ENCODE measurements at places on chromosomes 16 and 17. TPM values are rescaled to one million over a fixed set of nuclear protein-coding genes. Genes with fewer than 3 reads are reported as not detected.

ZNF207 gene
- total RNA-seq = 321 TPM

- H3K27ac ChIP-seq = no peak overlapping the region
- no peaks in the 10 kb centered on the region for H3K4me1 ChIP-seq
- no peak for DNase-seq
- H3K27me3 ChIP-seq = no peaks in the 10 kb centered on the region
- no peak overlapping the region for H3K4me3 ChIP-seq
Measured at GRCh38 chr16:54177052-54177861, 109.3 kb downstream of the IRX3 start.

TMC7 gene
- 3.3 TPM for total RNA-seq

GRCh38 chr17:29733166-29733565 is 110.5 kb upstream of the CORO6 start:
- H3K36me3 ChIP-seq = no peaks in the 10 kb centered on the region
- no peak for DNase-seq
- H3K27ac ChIP-seq = peak overlapping the region; percentile 84

CBFA2T3 gene
- total RNA-seq = 11.8 TPM

TBC1D3H gene
- total RNA-seq = not detected

DNA sequence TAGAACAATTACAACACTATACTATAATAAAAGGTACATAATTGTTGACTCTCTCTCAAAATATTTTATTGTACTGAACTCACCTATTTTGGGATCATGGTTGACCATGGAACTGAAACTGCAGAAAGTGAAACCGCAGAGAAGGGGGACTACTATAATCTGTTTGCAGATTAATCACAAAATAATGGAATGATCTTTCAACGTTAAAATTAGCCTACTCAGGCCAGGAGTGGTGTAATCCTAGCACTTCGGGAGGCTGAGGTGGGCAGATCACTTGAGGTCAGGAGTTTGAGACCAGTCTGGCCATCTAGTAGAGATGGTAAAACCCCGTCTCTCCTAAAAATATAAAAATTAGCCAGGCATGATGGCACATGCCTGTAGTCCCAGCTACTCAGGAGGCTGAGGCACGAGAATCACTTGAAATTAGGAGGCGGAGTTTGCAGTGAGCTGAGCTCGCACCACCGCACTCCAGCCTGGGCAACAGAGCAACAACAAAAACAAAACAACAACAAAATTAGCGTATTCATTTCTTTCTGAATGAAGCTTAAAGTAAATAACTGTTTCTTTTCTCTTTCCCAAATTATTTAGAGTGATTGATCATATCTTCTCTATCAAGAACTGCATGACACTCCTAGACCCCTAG is 45.6 kb downstream of the IKZF3 start:
- DNase-seq = no peak
- H3K4me1 ChIP-seq = no peaks in the 10 kb centered on the region
- no peaks in the 10 kb centered on the region for H3K27me3 ChIP-seq
- no peak overlapping the region for H3K4me3 ChIP-seq
- H3K27ac ChIP-seq = no peak overlapping the region

IL21R gene
- total RNA-seq = 6.3 TPM

MCRIP2 gene
- 9.1 TPM for total RNA-seq

DNA sequence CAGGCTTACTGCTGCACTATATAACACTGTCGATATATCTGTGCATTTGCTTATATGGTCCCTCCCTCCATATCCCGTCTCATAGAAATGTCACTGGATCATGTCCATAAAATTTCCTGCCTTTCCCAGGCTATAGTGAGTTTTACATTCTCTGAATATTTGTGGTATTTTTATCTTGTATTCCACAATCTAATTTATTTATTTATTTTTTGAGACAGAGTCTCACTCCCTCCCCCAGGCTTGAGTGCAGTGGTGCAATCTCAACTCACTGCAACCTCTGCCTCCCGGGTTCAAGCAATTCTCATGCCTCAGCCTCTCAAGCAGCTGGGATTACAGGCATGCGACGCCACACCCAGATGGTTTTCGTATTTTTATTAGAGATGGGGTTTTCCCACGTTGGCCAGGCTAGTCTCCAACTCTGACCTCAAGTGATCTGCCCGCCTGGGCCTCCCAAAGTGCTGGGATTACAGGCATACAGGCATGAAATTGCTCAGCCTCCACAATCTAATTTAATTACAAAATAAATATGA is 12.9 kb downstream of the TRIM37 start:
- peak; percentile 83 for DNase-seq
- peak overlapping the region; percentile 16 for H3K27ac ChIP-seq

DNA sequence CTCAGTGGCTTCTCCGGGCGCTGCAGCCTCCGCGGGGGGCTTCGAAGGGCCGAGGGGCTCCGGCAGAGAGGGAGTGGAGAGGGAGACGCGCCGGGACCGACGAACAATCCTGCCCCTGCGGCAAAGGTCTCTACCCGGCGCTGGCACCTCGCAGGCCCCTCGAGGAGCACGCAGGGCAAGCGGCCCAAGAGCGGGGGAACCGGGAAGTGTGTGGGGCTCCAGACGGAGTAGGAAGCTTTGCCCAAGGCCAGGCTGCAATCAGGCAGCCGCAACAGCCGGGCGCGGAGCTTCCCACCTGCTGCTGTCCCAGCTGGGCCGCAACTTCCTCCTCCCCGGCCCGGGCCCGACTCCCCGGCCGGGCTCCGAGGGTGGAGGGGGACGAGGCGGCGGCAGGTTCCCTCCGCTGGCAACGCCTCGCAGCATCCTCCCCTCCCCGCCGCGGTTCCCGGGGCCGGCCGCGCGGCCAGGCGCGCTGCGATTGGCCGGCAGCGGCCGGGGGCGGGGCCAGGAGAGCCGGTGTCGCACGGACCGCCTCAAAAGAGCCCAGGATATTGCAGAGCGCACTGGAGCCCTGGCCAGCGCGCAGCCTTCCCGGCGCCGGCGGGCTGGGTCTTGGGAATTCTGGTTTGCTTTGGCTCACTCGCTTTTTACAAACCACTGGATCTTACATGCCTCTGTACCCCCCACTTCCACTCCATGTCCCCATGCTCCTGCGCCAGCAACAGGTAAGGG is at the start of gene KCNJ2:
Gene KCNJ2, plus strand, starts transcription at position 556 of the 732 bp plus-strand sequence. CDS start 5,508 bp downstream, outside the sequence.
- H3K27ac ChIP-seq = peak within 1 kb of the TSS; percentile 93
- DNase-seq = peak; percentile 87
- peaks cover 3% of the 10 kb centered on the region for H3K4me1 ChIP-seq
- H3K27me3 ChIP-seq = no peaks in the 10 kb centered on the region

DNA sequence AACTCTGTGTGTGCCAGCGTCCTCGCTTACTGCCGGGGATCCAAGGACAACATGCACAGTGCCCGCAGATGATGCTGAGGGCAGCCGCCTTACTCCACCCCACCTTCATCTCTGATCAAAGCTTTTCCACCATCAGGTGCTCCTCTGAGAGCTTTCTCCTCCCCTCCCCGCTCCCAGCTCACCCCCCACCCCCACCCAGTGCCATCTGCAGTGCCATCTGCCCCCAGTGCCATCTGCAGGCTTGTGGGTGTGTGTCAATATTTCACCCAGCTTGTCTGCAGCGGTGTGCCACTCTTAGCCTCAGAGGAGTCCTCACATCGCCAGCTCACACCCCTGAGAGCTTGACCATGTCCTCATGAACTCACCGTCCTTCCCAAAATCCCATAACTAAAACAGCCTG is 98.2 kb upstream of the NOL11 start:
- H3K27me3 ChIP-seq = no peaks in the 10 kb centered on the region
- no peaks in the 10 kb centered on the region for H3K4me1 ChIP-seq
- H3K27ac ChIP-seq = no peak overlapping the region
- H3K4me3 ChIP-seq = no peak overlapping the region
- no peaks in the 10 kb centered on the region for H3K36me3 ChIP-seq
- DNase-seq = no peak

HOXB13 gene
- total RNA-seq = not detected

GRCh38 chr16:56288019-56288418 is 96.7 kb downstream of the GNAO1 start:
- H3K27ac ChIP-seq = no peak overlapping the region
- no peak for DNase-seq
- H3K36me3 ChIP-seq = no peaks in the 10 kb centered on the region
- H3K27me3 ChIP-seq = no peaks in the 10 kb centered on the region
- no peak overlapping the region for H3K4me3 ChIP-seq

DNA sequence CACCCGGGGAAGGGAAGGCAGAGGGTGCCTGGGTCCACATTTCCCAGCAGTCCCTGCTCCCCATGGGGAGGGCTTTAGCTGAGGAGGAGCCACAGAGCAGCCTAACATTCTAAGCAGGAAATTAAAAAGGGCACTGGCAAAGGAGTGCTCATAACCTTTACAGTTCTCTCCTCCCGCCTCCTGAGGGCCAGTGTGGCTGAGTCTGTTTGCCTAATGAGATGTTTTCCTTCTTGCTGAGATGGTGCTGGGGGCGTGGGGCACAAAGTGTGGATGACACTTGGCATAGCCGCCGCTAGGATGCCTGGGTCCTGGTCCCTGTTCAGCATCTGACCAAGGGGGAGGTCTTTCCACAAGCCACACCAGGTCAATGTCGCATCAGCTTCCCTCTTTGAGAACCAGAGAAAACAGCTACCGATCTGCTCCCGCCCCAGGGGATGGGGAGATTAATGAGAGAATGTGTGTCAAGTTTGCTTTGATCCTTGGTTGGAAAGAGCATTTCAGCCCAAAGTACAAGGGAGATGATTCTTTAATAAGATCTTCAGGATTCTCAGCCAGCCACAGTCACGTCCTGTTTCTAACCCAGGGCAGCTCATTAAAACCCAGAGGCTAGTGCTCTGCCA is 5.8 kb downstream of the KIF18B start:
- no peak overlapping the region for H3K4me3 ChIP-seq
- H3K36me3 ChIP-seq = no peaks in the 10 kb centered on the region
- H3K27ac ChIP-seq = no peak overlapping the region
- no peaks in the 10 kb centered on the region for H3K27me3 ChIP-seq

TMEM238L gene
- total RNA-seq = not detected

- no peaks in the 10 kb centered on the region for H3K27me3 ChIP-seq
- H3K4me3 ChIP-seq = no peak overlapping the region
- no peak for DNase-seq
- no peaks in the 10 kb centered on the region for H3K4me1 ChIP-seq
Measured at GRCh38 chr17:77027271-77027889, 113.4 kb upstream of the SEC14L1 start.

DNA sequence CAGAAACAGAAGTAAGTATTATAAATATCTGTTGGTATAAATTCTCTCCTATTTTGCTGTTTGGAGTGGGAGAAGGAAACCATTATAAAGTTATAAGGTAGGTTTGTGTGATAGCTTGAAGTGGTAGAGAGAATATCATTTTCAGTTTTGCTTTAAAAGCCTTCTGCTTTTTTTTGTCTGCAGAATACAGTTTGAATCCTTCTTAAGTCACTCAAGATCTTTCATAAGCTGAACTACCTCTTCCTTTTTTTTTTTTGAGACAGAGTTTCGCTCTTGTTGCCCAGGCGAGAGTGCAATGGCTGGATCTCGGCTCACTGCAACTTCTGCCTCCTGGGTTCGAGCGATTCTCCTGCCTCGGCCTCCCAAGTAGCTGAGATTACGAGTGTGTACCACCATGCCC is 9.0 kb downstream of the ATAD5 start:
- H3K27me3 ChIP-seq = no peaks in the 10 kb centered on the region
- no peak overlapping the region for H3K27ac ChIP-seq
- no peak for DNase-seq
- no peak overlapping the region for H3K4me3 ChIP-seq
- H3K36me3 ChIP-seq = no peaks in the 10 kb centered on the region

DNA sequence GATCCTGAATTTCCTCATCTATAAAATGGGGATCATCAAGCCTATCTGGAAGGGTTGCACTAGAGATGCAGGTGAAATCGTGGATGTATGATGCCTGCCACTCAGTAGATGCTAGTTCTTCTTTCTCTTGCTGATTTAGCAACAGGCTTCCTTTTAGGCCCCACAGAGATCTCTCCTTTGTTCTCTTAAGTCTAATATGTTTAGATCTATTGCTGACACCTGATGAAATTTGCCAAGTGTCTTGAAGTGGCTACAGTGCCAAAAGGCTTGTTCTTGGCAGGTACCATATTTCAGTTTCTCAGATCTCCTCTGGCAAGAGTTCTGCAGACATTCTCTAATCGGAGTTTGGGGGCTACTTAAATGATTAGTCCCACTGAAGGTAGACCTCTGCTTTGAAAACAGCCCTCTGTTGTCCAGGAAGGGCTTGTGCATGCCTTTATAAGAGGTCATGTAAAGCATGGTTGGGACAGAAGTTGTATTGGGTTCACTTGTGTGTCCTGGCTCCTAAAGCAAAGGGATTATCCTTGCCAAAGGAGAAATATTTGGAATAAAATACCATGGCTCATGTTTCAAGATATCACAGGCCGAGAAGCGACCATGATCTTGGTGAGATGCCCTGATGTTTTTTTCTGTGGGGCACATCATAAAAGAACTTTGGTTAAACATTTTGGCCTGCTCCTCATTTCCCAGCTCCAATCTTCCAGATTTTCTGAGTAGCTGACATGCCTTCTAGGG is 234.0 kb downstream of the MSI2 start:
- H3K27ac ChIP-seq = no peak overlapping the region
- DNase-seq = no peak
- H3K36me3 ChIP-seq = no peaks in the 10 kb centered on the region
- no peak overlapping the region for H3K4me3 ChIP-seq
